ENCODE measurements at places on chromosomes 2 and 18.

- no peak overlapping the region for H3K4me3 ChIP-seq
- H3K4me1 ChIP-seq = no peaks in the 10 kb centered on the region
- H3K27ac ChIP-seq = no peak overlapping the region
- DNase-seq = no peak
These were observed 281.1 kb downstream of the ARHGAP15 start for GRCh38 chr2:143410082-143410897.

DNA sequence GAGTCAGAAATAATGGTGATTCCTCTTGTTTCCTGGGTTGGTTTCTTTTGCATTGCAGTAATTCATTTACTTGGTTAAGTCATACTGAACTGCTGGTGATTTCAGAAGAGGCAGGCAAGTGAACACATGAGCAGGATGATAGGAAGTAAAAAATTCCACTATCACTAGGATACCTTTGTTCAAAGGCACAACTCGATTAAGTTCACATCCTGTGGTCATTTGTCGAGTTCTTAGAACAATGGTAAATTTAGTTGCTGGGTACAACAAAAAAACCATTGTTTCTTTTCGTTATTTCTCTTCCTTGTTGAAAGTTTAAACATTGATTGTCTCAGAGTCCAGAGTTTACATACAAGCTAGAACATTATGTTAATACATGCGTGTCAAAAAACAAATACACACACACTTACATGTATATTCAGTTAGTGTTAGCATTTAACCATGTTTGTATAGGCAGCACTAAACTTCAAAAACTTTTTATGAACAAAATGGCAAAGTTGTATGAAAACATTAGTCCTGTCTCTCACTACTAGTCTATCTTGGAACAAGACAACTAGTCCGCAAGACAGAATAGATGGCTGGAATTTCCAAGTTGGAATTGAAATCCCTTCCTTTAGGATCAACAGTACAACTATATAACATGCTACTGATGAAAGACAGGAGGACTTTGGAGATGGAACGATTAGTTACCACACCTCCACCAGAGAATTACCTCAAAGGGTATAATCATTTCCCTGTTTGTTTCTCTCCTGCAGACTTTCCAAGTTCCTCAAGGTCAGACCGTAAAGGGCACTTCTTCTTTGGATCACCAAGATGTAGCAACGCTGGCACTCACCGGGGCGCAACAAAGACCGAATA, 26.2 kb downstream of the STK39 start:
- no peak for DNase-seq
- no peaks in the 10 kb centered on the region for H3K27me3 ChIP-seq
- H3K4me3 ChIP-seq = no peak overlapping the region
- no peak overlapping the region for H3K27ac ChIP-seq
- peaks cover 8% of the 10 kb centered on the region for H3K4me1 ChIP-seq

GRCh38 chr2:32847734-32848133, 99.0 kb upstream of the LTBP1 start:
- no peaks in the 10 kb centered on the region for H3K36me3 ChIP-seq
- no peak for DNase-seq
- peaks cover 6% of the 10 kb centered on the region for H3K4me1 ChIP-seq
- H3K27me3 ChIP-seq = no peaks in the 10 kb centered on the region
- no peak overlapping the region for H3K4me3 ChIP-seq
- no peak overlapping the region for H3K27ac ChIP-seq

DNA sequence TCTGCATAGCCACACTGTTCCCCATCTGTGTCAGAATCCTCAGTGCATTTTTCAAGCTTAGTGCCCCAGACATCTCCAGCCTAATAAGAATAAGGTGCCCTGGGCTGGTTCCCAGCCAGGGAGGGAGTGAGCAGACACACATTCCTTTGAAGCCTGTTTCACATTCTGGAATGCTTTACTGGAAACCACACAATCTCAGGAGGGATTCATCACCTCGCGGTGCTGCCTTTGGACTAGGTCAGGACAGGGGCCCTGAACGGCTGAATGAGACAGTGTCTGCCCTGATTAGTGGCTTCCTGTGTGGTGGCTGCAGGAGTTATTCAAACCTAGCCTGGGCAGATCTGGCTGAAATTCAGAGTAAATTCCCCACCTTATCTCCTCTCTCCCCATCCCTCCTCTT, 108.0 kb upstream of the LDAH start:
- no peaks in the 10 kb centered on the region for H3K27me3 ChIP-seq
- no peak overlapping the region for H3K27ac ChIP-seq
- no peaks in the 10 kb centered on the region for H3K4me1 ChIP-seq
- H3K36me3 ChIP-seq = no peaks in the 10 kb centered on the region
- no peak overlapping the region for H3K4me3 ChIP-seq

GRCh38 chr2:230636684-230637271, 75.9 kb upstream of the CAB39 start:
- no peak overlapping the region for H3K27ac ChIP-seq
- DNase-seq = no peak
- no peaks in the 10 kb centered on the region for H3K36me3 ChIP-seq
- no peaks in the 10 kb centered on the region for H3K4me1 ChIP-seq

- H3K4me1 ChIP-seq = peaks cover 19% of the 10 kb centered on the region
- peak overlapping the region; percentile 51 for H3K27ac ChIP-seq
- DNase-seq = no peak
- no peak overlapping the region for H3K4me3 ChIP-seq
These were observed 198.2 kb downstream of the SRBD1 start for GRCh38 chr2:45412754-45413379.

DNA sequence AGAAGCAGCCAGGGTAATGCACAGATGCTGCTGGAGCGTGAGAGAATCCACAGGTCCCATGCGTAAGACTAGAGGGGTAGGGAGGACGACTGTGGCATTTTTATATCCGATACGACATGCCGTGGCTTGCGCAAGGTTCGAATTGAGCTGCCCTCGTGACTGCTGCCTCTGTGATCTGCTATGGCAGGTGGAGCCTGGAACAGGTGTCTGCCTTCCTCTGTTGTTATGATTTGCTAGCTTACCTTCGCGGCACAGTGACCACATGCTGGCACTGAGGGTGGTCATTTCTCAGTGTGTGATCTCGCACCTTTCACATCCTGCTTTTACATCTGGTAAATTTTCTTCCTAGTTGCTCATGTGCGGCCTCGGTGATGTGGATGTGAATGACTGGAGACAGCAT, 240.2 kb downstream of the ALPK2 start:
- no peak overlapping the region for H3K27ac ChIP-seq
- no peaks in the 10 kb centered on the region for H3K27me3 ChIP-seq
- peaks cover 20% of the 10 kb centered on the region for H3K4me1 ChIP-seq

- H3K4me1 ChIP-seq = peaks cover 52% of the 10 kb centered on the region
- peak; percentile 87 for DNase-seq
- H3K4me3 ChIP-seq = peak overlapping the region; percentile 73
- no peaks in the 10 kb centered on the region for H3K36me3 ChIP-seq
- H3K27me3 ChIP-seq = no peaks in the 10 kb centered on the region
These were observed 1.4 kb downstream of the TRIB2 start for GRCh38 chr2:12718015-12718671.

DNA sequence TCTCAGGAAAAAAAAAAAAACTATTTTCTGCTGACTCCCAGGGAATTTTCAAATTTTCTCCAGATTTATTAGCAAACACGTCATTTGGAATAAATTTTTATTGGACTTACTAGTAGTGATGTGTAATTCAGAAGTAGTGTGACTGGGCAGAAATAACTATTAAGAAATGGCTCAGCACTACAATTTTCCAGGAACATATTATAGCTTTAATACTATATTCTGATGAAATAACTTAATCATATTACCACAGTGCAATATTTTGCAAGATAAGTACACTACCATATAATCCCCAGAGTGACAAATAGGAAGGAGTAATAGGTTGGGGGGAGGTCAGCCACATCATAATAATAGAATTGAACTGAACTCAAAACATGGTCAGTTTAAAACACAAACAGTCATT, 19.7 kb upstream of the TNFAIP6 start:
- H3K36me3 ChIP-seq = no peaks in the 10 kb centered on the region
- no peak overlapping the region for H3K27ac ChIP-seq
- H3K27me3 ChIP-seq = no peaks in the 10 kb centered on the region
- no peak overlapping the region for H3K4me3 ChIP-seq

DNA sequence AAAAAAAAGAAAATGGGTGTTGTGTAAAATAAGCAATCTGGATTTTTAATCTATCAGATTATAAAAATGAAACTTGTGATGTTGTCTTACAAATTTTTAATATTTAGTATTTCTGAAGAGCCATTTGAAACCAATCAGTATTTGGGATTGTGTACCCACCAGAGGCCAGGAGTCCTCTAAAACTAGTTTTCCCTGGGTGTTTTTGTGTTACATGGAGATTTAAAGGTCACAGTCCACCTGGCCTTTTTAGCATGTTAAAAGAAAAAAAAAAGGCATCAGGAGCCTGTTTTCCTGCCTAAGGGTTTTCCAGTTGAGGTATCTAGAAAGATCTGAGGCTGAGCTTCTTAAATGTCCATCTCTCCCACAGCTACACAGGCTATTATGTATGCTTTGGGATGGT, 221.7 kb downstream of the LTBP1 start:
- H3K36me3 ChIP-seq = no peaks in the 10 kb centered on the region
- H3K4me1 ChIP-seq = peaks cover 8% of the 10 kb centered on the region
- no peak for DNase-seq
- H3K4me3 ChIP-seq = no peak overlapping the region
- peak overlapping the region; percentile 34 for H3K27ac ChIP-seq

DNA sequence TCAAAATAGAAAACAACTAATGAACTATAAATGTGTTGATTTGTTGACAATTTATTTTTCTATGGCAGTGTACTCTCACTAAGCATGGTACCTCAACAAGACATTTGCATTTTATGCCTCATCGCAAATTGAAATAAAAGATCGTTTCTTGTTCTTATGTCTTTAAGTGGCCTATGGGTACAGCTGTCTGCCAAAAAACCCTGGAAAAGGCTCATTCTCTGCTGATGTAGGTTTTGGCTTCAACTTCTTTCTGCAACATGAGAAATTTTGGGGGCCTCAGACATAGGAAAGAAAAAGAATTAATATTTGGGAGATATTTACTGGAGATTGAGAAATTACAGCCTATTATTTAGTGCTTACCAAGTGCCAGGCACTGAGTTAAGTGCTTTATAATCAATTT, 205.1 kb upstream of the DPP10 start:
- H3K36me3 ChIP-seq = no peaks in the 10 kb centered on the region
- H3K4me3 ChIP-seq = no peak overlapping the region
- H3K4me1 ChIP-seq = no peaks in the 10 kb centered on the region
- DNase-seq = no peak
- no peaks in the 10 kb centered on the region for H3K27me3 ChIP-seq
- no peak overlapping the region for H3K27ac ChIP-seq

DNA sequence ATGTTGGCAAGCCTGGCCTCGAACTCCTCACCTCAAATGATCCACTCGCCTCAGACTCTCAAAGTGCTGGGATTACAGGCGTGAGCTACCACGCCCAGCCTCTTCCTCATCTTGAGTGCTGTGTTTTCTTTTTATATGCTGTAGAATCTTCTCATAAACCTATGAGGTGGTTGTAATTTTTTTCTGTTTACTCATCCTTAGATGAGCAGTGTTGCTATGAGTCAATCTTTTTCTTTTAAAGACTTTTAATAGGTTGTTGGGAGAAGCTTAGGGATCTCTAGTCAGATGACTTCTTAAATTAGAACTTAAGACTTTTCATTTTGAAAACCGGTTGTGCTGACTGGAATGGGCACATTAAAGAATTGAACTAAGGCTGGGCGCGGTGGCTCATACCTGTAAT, 8.7 kb upstream of the AAK1 start:
- peak overlapping the region; percentile 31 for H3K27ac ChIP-seq
- no peak overlapping the region for H3K4me3 ChIP-seq
- no peaks in the 10 kb centered on the region for H3K27me3 ChIP-seq
- no peaks in the 10 kb centered on the region for H3K36me3 ChIP-seq
- H3K4me1 ChIP-seq = no peaks in the 10 kb centered on the region

DNA sequence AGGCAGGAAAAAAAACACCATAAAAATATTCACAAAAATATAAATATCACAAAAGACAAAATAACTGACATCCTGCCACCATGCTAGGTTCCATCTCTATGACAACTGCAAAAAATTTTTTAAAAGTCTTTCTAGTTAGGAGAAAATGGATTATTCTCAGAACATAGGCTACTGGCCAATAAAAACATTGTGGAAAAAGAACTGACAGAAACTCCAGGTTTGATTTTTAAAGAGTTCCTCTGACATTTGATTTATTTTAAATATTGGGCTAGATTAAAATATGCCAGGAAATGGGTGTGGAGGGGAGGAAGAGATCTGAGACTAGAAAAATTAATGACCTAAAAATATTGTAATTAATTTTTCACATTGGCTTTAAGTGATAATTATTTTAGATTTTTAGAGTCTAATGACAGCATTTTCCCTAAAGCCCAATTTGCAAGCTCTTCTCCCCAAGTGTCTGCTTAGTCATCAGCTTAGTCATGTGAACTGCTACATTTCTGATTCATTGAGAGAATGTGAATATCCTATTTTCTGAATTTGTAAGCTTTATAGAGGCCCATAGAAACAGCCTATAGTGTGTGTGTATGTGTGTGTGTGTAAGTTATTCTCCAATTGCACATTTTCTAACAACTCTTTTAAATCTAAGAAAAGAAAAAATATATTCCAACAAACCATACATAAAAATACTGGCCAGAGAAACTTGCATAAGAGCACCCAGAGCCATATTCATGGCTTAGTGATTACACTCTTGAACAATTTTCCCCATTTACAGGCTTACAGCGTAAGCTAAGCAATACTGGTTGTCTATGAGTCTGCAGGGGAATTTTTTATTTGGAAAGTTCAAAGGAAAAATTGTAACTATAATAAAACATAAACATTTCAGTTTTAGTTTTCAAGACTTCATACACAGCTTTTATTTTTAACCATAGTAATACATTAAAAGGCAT, 48.4 kb downstream of the TMEFF2 start:
- no peak for DNase-seq
- H3K27me3 ChIP-seq = no peaks in the 10 kb centered on the region
- H3K27ac ChIP-seq = no peak overlapping the region

DNA sequence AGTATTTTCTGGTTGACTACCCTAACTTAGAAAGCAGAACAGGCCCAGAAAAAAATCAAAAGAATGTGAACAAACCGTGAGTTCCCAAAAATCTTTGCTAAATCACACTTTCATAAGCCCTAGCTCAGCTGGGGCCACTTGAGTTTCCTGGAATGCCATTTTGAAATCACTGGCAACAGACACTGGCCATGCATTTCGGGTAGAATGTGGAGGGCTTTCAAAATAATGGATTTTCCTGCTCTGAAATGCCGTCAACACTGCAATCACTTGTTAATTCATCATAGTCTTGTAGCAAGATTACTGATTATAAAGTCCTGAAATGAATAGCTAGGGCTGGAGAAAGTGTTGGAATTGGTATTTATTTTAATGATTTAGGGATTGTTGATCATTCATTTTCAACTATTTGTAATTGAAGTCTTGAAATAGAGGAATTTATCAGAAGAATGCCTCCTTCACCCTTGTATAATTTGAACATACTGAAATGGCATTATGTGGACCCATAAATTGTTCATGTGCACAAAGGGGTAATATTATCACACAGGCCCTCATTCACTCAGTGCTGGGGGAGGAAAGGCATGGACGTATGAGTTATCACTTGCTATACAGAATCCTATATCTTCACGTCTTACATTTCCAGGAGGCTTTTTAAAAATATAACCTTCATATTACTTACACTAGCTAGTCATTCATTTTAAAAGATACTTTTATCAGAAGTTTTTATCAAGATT, 134.8 kb downstream of the DTNA start:
- H3K4me1 ChIP-seq = no peaks in the 10 kb centered on the region
- DNase-seq = no peak
- H3K4me3 ChIP-seq = no peak overlapping the region
- no peaks in the 10 kb centered on the region for H3K36me3 ChIP-seq

- H3K27ac ChIP-seq = no peak overlapping the region
- H3K4me3 ChIP-seq = no peak overlapping the region
- no peak for DNase-seq
These were observed 31.0 kb upstream of the GALR1 start for GRCh38 chr18:77218642-77219041.

Data from vagina (tissue), 2 donors.